ENCODE measurements at places on chromosomes 4 and X.

GRCh38 chr4:95637043-95637600 is 88.3 kb upstream of the UNC5C start:
- DNase-seq: peak; percentile 66

DNA sequence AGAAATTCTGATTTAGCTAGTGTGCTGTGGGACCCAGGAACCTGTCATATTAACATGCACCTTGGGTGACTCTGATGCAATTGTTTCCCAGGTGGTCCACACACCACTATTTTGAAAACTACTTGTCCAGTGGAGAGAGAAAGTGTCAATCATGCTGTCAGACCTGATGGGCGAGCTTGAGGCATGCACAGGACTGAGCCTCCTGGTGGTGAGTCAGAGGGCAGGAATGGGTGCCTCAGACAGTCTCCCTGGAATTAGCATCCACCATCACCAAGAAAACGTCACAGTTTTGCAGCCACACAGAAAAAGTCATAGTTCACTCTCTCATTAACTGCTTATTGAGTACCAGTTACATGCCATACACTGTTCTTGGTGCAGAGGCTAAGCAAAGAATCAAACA is 181.8 kb upstream of the MAOA start:
- DNase-seq: no peak

DNA sequence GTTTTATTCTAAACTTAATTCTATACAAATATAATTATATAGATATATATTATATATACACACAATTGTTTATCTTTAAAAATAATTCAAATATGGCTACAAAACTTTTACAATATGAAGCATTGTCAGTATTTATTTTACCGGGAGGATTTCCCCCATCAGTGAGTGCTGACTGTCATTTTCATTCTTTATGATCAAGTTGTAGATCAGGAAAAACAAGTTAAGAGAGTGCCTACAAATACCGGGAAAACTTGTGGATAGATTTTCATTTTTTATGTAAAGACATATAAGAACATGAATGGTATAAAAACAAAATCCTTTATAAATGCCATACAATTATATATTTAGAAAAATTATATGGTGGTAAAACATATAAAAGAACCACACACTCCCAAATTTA is 37.8 kb downstream of the CLCN3 start:
- no peak for DNase-seq

GRCh38 chr4:138182838-138183426 is 59.2 kb downstream of the SLC7A11 start:
- DNase-seq: peak; percentile 25

DNA sequence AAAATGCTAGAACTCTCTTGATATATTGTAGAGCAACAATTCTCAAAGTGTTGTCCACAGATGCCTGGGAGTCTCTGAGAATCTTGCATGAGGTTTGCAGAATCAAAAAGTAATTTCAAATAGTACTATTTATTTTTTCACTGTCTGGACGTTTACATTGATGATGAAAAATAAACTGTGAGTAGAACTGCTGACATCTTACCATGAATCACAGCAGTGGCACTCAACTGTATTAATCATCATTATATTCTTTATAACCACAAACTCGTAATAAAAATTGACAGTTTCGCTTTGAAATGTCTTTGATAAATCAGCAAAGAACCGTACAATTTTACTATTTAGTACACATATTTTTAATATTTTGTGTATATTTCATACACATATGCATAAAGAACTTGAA is 94.5 kb downstream of the NAF1 start:
- DNase-seq: no peak
